ENCODE measurements at places on chromosomes 5 and 9. TPM values are rescaled to one million over a fixed set of nuclear protein-coding genes. Genes with fewer than 3 reads are reported as not detected.

DNA sequence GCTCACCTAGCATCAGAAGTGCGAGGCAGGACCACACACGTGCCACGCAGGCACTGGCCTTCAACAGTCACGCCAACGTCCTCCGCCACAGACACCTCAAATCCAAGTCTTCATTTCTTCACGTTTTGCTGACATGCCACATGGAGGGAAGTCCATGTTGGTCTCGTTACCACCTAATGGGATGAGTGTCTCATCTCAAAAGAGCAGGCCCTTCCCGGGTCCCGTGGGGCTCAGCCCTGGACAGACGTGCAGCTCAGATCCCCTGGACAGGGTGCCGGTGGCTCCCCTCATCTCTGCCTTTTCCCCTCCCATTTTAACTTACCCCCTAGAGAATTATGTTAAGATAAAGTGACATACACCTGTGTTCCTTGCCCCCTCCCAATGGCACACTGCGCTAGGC is 76.8 kb downstream of the MRPL36 start:
- no peaks in the 10 kb centered on the region for H3K27me3 ChIP-seq
- no peaks in the 10 kb centered on the region for H3K36me3 ChIP-seq
- DNase-seq = no peak
- no peak overlapping the region for H3K4me3 ChIP-seq
- H3K4me1 ChIP-seq = no peaks in the 10 kb centered on the region

SGCD gene
- polyA plus RNA-seq = not detected

KLF9 gene
- polyA plus RNA-seq = 0.18 TPM

DNA sequence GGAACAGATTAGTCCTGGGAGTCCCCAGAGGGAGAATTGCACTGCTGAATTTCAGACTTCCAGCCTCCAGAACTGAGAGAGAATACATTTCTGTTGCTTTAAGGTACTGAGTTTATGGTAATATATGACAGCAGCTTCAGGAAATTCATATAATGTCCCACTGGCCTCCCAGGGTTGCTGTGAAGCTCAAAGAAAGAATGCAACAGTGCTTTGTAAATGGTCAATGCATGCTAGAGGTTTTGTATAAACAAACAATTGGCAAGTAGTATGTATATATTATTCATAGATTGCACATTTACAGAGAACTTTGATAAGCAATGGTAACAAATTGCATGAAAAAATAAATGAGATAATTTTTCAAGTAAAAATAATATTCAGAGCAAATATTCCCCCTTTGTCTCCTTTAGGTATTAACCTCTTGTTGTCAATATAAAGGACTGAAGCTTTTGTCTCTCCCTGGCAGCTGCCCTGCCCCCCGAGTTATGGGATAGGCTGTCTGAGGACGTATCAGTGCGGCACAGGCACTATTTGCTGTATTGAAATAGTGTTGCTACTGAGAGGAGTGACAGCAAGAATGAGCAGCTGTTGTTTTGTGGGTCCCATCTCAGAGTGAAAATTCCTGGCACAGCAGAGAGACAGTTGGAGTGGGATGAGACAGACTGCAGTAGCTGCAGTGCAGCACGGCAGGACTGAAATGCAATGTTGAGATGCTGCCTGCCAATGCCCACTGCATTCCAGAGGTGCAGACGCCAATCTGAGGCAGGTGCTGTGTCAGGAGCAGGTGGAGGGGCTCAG is 194.2 kb upstream of the GLRA1 start:
- no peak overlapping the region for H3K4me3 ChIP-seq
- H3K27me3 ChIP-seq = no peaks in the 10 kb centered on the region
- DNase-seq = no peak

DNA sequence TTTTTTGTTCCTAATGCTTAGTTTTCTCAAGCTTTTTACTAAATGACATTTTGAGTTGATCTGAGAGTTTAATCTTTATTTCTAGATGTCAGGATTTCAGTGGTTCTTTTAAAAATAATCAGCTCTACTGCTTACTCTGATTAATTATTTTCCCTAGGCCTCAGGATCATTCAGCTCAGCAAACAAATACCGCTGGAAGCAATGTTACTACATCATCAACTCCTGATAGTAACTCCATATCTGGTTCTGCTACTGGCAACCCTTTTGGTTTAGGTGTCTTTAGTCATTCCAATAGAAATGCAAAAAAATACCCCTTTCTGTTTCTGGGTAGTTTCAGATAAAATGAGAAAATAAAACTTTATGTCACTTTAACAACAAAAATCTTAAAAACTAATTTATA is 5.6 kb upstream of the IDNK start:
- no peaks in the 10 kb centered on the region for H3K27me3 ChIP-seq
- no peaks in the 10 kb centered on the region for H3K36me3 ChIP-seq
- DNase-seq = no peak
- no peak overlapping the region for H3K27ac ChIP-seq
- peaks cover 1% of the 10 kb centered on the region for H3K4me1 ChIP-seq

GRCh38 chr9:129806061-129806460 is 3.1 kb downstream of the TOR1B start:
- peak; percentile 62 for DNase-seq
- no peaks in the 10 kb centered on the region for H3K27me3 ChIP-seq
- H3K4me1 ChIP-seq = peaks cover 33% of the 10 kb centered on the region
- no peak overlapping the region for H3K4me3 ChIP-seq
- H3K27ac ChIP-seq = peak overlapping the region; percentile 45

SPINK5 gene
- polyA plus RNA-seq = not detected

DNA sequence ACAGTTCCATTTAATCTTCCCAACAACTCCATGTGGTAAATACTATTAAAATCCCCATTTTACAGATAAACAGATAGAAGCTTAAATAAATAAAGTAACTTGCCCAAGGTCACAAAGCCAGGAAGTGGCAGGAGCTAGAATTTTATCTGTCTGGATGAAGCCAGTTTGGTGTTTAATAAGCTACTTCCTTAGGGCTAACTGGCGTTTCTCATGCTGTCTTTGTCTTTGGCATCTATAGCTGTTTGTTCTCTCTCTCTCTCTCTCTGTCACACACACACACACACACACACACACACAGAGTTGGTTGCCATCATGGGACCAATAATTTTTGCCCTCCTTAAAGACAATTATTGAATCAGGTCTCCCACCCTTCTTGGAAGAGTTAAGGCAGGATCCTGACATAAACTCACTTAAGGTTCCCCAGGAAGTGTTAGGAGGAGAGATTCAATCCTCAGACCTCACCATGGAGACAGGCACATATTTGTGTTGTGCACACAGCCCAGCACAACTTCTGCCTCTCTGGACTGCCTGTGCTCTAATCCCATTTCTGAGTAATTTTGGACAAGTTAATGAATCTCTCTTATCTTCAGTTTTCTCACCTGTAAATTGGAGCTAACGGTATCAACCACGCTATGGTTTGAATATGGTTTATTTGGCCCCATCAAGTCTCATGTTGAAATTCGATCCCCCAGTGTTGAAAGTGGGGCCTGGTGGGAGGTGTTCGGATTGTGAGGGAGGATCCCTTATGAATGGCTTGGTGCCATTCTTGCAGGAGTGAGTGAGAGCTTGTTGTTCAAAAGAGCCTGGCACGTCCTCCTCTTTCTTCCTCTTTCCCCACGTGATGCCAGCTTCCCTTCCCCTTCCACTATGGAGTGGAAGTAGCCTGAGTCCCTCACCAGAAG is 8.3 kb upstream of the ADRA1B start:
- peaks cover 3% of the 10 kb centered on the region for H3K4me1 ChIP-seq
- no peaks in the 10 kb centered on the region for H3K36me3 ChIP-seq
- H3K27ac ChIP-seq = no peak overlapping the region
- no peak for DNase-seq

ZNF618 gene
- 0.78 TPM for polyA plus RNA-seq

CEMIP2 gene
- polyA plus RNA-seq = 21.4 TPM

GRCh38 chr9:72691671-72692070 is 170.3 kb downstream of the TMC1 start:
- DNase-seq = no peak
- H3K27me3 ChIP-seq = peaks cover 17% of the 10 kb centered on the region

DNA sequence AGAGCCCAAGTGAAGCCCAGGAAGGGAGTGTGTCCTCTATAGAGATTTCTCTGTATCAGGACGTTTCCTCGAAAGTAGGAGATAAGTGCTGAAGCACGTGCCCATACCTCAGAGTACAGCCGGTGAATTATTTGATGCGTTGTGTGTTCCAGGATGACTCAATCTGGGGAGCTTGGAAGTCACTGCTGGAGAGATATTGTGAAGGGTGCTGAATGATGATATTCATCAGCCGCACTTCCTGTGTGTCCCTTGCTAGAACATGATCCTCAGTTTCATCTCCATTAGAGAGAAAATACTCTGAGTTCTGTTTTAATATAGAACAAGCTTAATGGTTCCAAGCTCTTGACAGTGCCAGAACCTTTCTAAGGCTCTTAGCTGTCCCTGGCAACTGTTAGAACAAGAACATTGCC is 402.3 kb upstream of the ADAMTSL1 start:
- no peaks in the 10 kb centered on the region for H3K4me1 ChIP-seq
- H3K27ac ChIP-seq = no peak overlapping the region
- no peaks in the 10 kb centered on the region for H3K27me3 ChIP-seq

- H3K27me3 ChIP-seq = no peaks in the 10 kb centered on the region
- H3K4me1 ChIP-seq = no peaks in the 10 kb centered on the region
- H3K27ac ChIP-seq = no peak overlapping the region
- H3K4me3 ChIP-seq = no peak overlapping the region
These were observed 34.7 kb downstream of the PPIC start for GRCh38 chr5:123001808-123002207.

DNA sequence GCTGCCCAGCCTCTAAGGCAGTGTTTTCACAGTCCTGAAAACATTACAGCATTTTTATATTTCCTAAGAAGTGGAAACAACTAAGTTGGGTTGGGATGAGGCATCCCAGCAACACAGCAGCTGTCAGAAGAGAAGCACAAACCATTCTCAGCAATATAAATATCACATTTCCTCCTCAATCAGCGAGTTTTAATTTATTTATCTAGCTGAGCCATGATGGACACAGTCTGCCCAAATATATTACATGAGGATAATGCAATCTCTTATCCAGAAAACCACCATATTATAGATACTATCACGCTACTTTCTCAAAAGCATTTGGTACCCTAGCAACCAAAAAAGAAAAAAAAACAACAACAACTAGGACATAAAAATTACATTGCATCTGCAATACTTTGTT is 158.5 kb downstream of the FSTL4 start:
- DNase-seq = no peak
- H3K27ac ChIP-seq = no peak overlapping the region
- H3K36me3 ChIP-seq = no peaks in the 10 kb centered on the region
- no peaks in the 10 kb centered on the region for H3K27me3 ChIP-seq
- peaks cover 30% of the 10 kb centered on the region for H3K4me1 ChIP-seq

C9orf153 gene
- polyA plus RNA-seq = not detected

DNA sequence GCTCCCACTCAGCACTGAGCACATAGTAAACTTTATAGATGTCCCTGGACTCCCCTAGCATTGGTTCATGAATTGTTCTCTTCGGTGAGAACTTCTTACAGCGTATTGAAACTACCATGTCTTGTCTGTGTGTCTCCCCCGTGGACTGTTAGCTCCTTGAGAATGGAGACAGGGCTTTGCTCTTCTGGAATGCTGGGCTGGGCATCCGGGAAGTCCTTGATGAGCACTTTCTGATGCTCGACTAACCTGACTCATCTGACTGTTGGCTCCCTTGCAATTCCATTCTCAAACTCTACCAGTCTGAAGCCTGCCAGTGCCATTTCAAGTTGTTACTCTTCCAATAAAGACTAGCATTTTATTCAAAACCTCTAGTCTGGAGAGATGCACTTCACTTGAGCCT is 15.0 kb upstream of the PFDN1 start:
- H3K36me3 ChIP-seq = no peaks in the 10 kb centered on the region
- H3K4me3 ChIP-seq = no peak overlapping the region
- no peak overlapping the region for H3K27ac ChIP-seq
- H3K4me1 ChIP-seq = peaks cover 48% of the 10 kb centered on the region

GRCh38 chr9:132669319-132669697 is 475 bp downstream of the DDX31 start:
- H3K4me3 ChIP-seq = peak overlapping the region; percentile 88
- peaks cover 22% of the 10 kb centered on the region for H3K4me1 ChIP-seq
- H3K27ac ChIP-seq = peak overlapping the region; percentile 94
- no peaks in the 10 kb centered on the region for H3K36me3 ChIP-seq
- DNase-seq = no peak

- H3K27ac ChIP-seq = no peak overlapping the region
- no peak overlapping the region for H3K4me3 ChIP-seq
- no peaks in the 10 kb centered on the region for H3K36me3 ChIP-seq
- H3K4me1 ChIP-seq = no peaks in the 10 kb centered on the region
These were observed 14.7 kb upstream of the CETN3 start for GRCh38 chr5:90424245-90424644.

SNX18 gene
- polyA plus RNA-seq = 12.4 TPM

ECSCR gene
- polyA plus RNA-seq = not detected

- H3K36me3 ChIP-seq = no peaks in the 10 kb centered on the region
- no peak overlapping the region for H3K27ac ChIP-seq
- no peaks in the 10 kb centered on the region for H3K27me3 ChIP-seq
- no peak overlapping the region for H3K4me3 ChIP-seq
- no peaks in the 10 kb centered on the region for H3K4me1 ChIP-seq
These were observed 15.7 kb upstream of the GDA start for GRCh38 chr9:72133365-72134035.

- no peak overlapping the region for H3K4me3 ChIP-seq
- H3K27ac ChIP-seq = no peak overlapping the region
- H3K4me1 ChIP-seq = no peaks in the 10 kb centered on the region
- peaks cover 3% of the 10 kb centered on the region for H3K27me3 ChIP-seq
These were observed 8.5 kb upstream of the CCDC187 start for GRCh38 chr9:136312436-136312835.

All from CD14-positive monocyte (primary cell).